DMS 273 treated with DMSO at 0.1 percent for 48 hours (cell line): ENCODE measurements at places on chromosomes 5 and 9.

GRCh38 chr5:144122081-144122480 is 48.4 kb downstream of the YIPF5 start:
- no peak for DNase-seq

- DNase-seq = no peak
Measured at GRCh38 chr5:73818357-73818756, 192.4 kb downstream of the ARHGEF28 start.

DNA sequence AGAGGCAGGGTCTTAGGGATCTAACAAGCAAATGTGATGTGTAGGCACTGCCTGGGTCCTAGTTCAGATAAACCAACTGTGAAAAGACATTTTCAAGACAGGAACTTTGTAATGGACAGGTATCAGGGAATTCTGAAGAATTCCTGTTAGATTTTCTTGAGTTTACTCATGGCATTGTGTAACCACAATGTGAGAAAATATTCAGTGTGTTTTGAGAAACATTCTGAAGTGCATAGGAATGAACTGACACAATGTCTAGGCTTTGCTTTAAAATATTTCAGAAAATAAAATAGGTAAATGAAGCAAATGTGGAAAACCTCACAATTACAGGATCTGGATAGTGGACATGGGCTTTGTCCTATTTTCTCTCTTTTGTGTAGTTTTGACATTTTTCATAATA is 15.2 kb upstream of the AFAP1L1 start:
- no peak for DNase-seq

- no peak for DNase-seq
Measured at GRCh38 chr9:87793292-87793691, 67.4 kb downstream of the CTSL start.
